ENCODE measurements at places on chromosomes 6 and 20.
A peak's percentile ranks its signal among the peaks of the same experiment; 100 is the strongest.

DNA sequence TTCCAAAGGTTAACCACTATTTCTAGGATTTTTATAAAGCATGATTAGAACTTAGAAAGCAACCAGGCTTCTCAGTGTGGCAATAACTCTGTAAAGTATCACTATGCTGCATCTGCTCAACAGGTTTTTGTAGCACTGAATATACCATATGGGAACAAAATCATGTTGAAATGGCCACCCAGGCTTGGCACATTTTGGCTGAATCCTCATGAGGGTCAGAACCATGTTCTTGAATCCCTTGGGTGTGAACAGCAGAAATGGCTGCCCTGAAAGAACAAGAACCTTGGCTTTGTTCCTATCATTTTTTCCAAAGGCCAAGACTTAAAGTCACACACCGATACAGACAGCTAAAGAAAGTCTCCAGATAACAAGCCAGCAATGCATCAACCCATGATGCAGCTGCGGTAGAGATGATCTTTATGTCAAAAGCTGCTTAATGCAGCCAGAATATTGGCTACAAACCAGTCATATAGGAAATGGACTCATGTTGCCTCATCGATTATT, 283.0 kb upstream of the NOX3 start:
- DNase-seq = no peak

GRCh38 chr6:142013287-142013686, 119.4 kb upstream of the GJE1 start:
- no peak for DNase-seq

DNA sequence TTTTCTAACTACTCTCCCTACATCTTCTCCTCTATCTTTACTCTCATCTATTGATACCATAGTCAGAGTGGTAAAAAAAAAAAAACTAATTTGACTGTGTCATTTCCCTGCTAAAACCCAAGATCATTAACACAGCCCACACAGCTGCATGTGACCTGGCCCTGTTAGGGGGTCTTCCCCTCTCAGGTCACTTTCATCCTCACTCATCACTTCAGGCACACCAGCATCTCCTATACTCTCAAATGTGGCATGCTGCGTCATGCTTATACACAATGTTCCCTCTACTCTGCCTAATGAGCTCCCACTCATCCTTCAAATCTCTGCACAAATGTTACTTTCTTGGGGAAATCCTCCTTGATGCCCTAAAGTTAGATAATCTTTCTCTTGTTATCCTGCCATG, 86.8 kb downstream of the CDK19 start:
- no peak for DNase-seq

DNA sequence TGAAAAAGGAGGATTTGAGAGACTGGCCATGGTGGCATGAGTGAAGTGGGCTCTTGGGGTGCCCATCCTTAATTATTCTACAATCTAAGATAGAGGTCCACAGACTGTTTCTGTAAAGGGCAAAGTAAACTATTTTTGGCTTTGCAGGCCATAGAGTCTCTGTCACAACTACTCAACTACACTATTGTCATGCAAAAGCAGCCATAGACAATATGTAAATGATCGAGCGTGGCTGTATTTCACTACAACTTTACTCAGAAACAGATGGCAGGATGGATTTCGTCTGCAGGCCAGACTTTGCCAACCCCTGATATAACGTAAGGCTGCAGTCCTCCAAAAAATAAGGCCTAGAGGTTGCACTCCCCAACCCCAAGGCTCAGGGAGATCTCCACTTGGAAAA, 58.2 kb upstream of the NAA20 start:
- no peak for DNase-seq

DNA sequence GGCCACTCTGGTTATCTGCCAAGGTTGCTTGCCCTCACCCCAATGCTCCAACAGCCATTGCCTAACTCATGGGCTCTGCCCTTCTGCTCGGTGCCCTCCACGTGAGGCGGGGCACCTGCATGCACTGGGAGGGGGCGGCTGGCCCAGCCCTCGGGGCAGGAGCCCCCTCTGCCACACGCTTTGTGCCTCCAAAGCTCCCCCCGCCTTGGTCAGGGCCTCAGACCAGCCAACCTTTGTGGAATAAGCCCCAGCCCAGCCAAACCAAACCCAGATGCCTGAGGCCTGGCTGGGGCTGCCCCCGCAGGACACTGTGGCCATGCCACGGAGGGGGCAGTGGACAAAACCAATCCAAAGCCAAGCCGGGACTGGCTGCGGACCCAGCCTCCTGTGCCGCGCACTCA, 21.4 kb downstream of the SDCBP2 start:
- DNase-seq = no peak

DNA sequence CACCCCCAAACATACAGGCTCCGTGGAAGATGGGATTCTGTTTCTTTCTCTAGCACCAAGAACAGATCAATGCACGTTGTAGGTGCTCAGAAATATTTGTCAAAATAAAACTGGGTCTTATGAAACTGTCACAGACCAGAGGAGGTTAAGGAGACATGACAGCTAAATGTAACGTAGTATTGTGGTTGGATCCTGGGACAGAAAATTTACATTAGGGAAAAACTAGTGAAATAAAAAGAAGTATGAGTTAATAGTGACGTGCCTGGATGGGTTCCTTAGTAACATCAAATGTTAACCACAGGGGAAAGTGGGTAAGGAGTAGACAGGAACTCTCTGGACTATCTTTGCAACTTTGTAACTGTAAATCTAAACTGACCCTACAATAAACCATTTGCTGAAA, 31.5 kb downstream of the NOL4L start:
- DNase-seq = no peak

GRCh38 chr6:133724726-133725125, 164.2 kb upstream of the TCF21 start:
- no peak for DNase-seq

GRCh38 chr6:105211831-105212230, 32.0 kb upstream of the POPDC3 start:
- DNase-seq = no peak

GRCh38 chr6:81144346-81144745, 608.1 kb downstream of the TENT5A start:
- no peak for DNase-seq

GRCh38 chr6:81340946-81341345, 411.5 kb downstream of the TENT5A start:
- DNase-seq = no peak

DNA sequence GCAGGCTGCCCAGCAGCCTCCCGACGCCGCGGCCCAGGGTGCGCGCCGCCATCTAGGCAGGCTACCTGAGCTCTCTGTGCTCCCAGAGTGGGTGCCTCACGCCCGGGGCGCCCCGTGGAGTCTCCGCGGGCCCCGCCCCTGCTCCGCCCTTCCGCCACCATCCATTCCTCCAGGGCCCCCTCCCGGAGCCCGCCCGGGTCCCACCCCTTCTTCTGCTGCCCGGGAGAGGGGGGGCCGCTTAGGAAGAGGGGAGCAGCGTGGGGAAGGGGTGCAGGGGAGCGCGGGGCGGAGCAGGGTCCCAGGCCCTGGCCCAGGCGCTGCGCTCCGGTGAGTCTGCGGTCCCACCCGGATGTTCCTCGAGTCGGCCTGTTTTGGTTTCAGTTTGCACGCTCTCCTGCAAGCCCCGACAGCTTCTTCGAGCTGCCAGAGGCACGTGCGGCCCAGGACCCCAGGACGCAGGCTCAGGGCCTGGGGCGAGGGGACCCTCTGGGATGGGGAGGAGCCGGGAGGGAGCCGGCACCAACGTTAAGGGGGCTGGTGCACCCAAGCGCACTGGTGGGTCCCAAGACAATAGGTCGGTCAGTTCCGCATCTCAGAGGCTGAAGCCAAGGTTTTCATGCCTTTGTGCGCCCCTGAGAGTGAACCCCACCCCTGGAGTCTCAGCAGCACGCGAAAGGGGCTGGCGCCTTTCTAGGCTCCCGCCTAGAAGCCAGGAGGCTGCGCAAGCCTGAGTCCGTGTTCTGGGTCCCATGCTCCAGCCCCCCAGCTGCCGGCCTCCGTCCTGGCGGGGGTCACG, at the start of gene ACSS1:
TSS of gene ACSS1 (minus strand) at position 89 of the 796 bp plus-strand sequence. CDS start at position 52, 37 bp downstream.
- DNase-seq = peak; percentile 74

- DNase-seq = no peak
These were observed 5.5 kb downstream of the ZBP1 start for GRCh38 chr20:57614490-57615444.

DNA sequence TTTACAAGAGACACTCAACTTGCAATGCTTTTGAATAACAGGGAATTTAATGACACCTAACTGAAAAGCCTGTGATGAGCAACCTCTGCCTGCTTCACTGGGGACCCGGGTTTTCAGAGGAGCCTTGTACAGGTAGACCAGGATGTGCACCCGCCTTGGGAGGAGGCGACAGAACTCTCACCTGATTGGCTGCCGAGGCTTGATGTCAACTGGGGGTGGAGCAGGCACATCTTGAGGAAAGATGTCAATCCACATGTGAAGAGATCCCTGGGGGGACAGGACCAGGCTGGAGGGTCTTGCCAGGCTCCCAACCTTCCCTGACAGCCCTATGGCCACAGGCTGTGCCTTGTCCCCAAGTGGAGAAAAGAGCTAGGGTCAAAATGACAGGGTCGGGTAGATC, 19.8 kb downstream of the ERGIC3 start:
- no peak for DNase-seq

DNA sequence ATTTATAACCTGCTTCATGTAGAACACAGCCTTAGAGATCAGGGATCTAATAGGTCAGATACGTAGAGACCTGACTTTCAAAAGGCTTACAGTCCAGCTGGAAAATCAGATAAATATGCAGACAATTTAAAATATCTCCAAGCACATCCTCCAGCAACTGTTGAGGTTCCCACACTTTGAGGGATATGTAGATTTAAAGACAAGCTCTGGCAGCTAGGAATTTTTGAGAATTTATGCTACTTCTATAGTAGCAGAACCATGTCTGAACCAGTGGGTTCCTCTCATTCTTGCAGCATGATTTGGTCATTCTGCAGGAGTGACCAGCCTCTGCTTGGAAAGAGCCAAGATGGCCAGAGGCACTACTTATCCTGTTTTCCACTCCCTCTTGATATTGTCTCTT, 60.5 kb downstream of the CYB5R4 start:
- no peak for DNase-seq

GRCh38 chr20:36908603-36909002, 32.7 kb downstream of the TLDC2 start:
- DNase-seq = no peak

GRCh38 chr6:159908535-159908934, 17.7 kb downstream of the MAS1 start:
- no peak for DNase-seq

DNA sequence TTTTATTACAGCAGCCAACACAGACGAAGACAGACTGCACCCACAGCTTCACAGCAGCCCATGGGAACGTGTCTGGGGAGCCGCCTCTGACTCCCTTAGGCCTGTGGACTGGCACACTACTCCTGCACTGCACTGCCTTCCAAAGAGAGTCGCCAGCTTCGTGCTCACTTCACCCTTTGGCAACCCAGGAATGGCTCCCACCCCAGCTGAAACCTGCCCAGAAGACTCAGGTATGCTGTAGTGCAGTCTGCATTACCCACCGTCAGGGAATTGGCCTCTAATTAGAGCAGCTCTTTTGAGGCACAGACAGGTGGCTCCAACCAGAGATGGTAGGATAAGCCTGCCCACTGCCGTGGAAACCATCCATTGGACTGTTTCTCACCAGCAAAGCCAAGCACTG, 39.9 kb upstream of the FRMD1 start:
- DNase-seq = no peak

GRCh38 chr20:62292108-62292507, 10.7 kb upstream of the ADRM1 start:
- DNase-seq = no peak

DNA sequence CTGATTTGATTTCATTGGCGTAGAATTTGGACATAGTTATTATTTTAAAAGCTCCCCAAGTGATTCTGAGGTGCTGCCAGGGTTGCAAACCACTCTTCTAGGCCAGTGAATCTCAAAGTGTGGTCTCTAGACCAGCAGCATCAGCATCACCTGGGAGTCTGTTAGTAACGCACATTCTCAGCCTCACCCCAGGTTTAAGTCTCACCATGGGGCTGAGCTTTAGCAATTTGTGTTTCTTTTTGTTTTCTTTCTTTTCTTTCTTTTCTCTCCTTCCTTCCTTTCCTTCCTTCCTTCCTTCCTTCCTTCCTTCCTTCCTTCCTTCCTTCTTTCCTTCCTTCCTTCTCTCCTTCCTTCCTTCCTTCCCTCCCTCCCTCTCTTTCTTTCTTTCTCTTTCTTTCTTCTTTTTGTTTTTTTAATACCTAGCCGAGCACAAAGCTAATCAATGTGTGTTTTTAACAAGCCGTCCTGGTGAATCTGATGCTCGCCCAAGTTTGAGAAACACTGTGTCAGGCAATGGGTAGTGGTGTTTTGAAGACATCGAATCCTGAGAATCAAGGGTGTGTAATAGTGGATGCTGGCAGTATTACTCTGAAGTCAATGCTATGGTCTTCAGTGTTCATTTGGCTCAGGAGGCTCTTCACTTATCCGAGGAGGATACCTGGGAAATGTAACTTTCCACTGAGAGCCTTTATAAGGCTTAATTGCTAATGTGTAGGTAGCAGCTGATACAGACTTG, 104.9 kb downstream of the SLX4IP start:
- DNase-seq = no peak

GRCh38 chr20:16395366-16395765, 177.9 kb downstream of the KIF16B start:
- DNase-seq = no peak

GRCh38 chr6:56736804-56737203, 94.1 kb upstream of the DST start:
- no peak for DNase-seq

DNA sequence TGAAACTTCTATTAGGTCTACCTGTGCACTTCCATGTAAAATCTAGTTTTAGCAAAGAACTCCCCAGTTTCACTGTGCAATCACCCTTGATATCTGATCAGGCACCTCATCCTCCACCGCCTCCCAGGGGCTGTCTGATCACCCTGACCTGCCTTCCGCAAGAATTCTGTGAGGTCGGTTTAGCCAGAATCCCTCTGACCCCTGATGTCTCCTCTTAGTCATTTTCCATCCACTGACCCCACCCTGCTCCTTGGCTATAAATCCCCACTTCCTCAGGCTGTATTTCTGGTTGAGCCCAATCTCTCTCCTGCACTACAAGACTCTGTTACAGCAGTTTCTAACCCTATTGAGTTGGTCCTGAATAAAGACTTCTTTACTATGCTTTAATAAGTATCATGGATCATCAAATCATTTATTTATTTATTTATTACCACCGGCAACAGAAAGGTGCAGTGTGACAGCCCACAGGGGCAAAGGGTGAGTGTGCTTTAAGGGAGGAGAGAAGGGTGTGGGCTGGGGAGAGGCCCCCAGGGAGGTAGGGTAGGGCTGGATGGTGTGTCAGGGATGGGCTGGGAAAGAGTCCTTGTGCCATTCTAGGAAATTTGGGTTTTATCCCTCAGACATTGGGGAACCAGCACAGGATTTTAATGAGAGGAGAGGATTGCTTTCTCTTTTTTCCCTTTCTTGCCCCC, 11.2 kb upstream of the SERPINB6 start:
- DNase-seq = no peak
